ENCODE measurements at places on chromosomes 12 and 14.

- no peak for DNase-seq
Measured at GRCh38 chr14:56276108-56276507, 157.9 kb downstream of the PELI2 start.

DNA sequence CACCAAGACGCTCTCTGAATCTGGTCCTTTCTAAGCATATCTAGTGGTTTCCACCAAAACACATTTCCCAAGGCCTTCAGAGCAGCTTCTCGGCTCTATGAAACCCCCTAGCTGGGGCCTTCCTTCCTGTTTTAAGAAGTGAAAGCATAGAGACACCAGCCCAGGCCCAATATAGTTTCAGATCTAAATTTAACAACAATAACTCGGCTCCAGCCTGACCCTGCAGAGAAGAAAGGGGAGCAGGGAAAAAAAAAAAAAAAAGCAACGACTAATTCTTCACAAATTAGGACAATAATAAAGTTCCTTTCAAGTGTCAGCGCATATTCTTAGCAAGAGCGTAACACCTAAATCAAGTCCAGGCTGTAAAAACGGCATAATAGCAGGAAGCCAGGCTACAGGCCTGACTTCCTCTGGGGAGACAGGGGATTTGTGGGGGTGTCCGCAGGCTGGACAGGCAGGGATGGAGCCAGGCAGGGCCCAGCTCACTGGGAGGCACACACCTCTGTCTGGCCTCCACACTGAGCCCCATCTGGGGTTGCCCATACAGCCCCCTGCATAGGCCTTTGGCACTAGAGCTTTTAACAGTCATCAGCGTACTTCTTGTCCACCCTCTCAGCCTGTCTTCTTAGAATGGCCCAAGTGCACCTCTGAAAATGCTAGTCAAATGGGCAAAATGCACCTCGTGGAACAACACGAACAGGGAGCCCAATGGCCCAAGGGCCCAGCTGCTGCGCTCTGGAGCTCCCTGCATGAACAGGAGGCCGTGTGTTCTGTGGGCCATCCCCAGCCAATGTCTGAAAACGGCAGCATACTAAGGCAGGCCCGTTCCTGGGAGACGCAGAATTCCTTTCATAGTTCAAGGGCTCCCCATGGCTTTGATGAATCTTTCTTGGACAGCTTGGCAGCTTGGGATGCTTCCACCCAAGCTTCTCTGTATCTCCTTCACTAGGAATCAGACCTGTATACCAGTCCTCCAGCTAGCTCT, 772.9 kb downstream of the MED13L start:
- DNase-seq: no peak

- no peak for DNase-seq
Measured at GRCh38 chr12:14169281-14169680, 187.9 kb upstream of the GRIN2B start.

DNA sequence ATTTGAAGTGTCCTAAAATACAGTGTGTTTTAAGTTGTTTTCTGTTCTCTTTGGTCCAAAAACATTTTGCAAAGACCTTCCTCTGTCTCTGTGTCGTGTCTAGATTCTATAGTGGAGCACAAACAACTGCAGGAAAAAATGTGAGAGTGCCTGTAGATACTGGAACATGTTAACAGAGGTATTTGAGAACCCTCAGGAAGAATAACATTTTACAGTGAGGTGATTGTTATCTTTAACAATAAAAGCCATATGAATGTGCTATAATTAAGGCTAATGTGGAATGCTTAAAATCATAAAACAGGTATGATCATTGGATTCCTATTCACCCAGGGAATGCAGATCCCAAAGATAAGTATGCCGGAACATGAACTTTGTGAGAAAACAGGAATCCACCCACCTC, 98.0 kb downstream of the SAMD4A start:
- no peak for DNase-seq

GRCh38 chr14:81474148-81474492, 59.5 kb downstream of the SEL1L start:
- no peak for DNase-seq

Data from activated CD4-positive, CD25-positive, alpha-beta regulatory T cell treated with anti-CD3 and anti-CD28 coated beads, Interleukin-2, amount 50 U/mL, for 72 hours (primary cell).